ENCODE measurements at places on chromosomes 5 and 9. TPM values are rescaled to one million over a fixed set of nuclear protein-coding genes. Genes with fewer than 3 reads are reported as not detected.

Gene CARD6
- total RNA-seq = 8.2 TPM

Gene CSF2
- not detected for total RNA-seq

Gene OR1J2
- not detected for total RNA-seq

Gene HTR1A
- total RNA-seq = not detected

Gene SPATA31A3
- total RNA-seq = not detected

Gene AIF1L
- total RNA-seq = 16.5 TPM

Gene CAVIN4
- not detected for total RNA-seq

Gene C5orf46
- total RNA-seq = 28.2 TPM
